Stimulated activated memory B cell treated with anti-CD40 and anti-IgM and Interleukin-4, amounts not matched to agents 10 μg/mL and 1 μg/mL and 100 μg/mL, for 72 hours (primary cell): ENCODE measurements at places on chromosomes 7 and 10.

DNA sequence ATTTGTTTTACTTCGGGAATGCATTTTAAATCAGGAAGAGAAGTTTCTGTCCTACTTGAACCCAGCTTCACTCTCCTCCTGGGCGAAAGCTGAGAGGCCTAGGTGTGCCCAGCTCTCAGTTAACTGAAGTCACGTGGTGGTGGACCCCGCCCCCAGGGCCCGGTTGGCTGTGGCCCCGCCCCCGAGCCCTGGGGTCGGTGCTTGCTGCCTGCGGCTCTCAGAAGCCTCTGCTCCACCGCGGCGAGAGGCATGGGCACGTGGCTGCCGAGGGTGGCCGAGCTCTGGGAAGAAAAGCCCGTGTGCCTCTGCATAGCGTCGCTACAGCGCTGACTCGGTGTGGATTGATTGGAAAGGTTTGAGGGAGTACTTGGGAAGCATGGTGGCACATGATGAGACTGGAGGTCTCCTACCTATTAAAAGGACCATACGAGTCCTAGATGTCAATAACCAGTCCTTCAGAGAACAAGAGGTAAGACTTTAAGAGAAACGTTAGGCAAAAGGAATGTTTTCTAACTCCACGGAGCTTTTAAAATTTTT, 34.1 kb downstream of the NET1 start:
- ATAC-seq: peak; percentile 90

- no peak for ATAC-seq
Observed at GRCh38 chr7:684416-684815, 42.1 kb upstream of the DNAAF5 start.

DNA sequence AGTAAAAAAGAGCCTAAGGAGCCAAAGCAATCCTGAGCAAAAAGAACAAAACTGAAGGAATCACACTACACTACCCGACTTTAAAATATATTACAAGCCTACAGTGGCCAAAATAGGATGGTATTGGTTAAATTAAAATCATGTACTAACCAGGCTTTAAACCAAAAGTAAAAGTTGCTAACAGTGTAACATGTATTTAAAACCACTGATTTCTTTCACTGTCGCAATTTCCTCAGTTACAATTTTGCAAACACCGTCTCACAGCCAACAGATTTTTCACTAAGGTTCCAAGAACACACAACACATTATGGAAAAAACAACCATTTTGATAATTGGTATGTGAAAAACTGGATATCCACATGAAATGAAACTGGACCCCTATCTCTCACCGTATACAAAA, 74.0 kb downstream of the JMJD1C start:
- no peak for ATAC-seq

DNA sequence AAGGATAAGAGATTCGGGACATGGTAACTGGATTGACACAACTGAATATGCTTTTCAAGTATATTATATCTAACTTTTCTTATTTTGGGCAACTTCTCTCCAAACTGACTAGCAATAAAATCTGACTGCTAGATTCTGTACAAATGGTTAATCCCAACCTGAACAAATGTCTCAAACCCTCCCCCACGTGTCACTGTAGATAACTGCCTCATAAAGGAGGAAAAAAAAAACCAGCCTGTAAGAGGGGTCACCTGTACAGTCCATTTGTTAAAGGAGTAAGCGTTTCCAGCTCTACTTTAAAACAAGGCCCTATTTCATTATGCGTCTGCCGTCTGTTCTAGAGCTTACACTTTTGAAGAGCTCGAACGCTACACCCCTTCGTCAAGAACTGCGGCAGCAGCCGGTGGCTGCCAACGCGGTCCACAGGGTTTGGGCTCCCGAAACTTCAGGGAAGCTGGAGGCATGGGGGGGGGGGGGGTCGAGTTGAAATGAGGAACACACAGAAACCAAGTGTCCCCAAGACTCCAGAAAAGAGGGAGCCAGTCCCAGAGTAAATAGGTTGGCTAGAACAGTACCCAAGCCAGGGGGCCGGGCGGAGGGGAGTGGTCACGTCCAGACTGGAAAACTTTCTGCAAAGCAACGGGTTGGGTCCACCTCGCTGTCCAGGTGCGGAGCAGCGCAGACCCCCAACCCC, 492 bp downstream of the COG5 start:
- ATAC-seq: peak; percentile 71

DNA sequence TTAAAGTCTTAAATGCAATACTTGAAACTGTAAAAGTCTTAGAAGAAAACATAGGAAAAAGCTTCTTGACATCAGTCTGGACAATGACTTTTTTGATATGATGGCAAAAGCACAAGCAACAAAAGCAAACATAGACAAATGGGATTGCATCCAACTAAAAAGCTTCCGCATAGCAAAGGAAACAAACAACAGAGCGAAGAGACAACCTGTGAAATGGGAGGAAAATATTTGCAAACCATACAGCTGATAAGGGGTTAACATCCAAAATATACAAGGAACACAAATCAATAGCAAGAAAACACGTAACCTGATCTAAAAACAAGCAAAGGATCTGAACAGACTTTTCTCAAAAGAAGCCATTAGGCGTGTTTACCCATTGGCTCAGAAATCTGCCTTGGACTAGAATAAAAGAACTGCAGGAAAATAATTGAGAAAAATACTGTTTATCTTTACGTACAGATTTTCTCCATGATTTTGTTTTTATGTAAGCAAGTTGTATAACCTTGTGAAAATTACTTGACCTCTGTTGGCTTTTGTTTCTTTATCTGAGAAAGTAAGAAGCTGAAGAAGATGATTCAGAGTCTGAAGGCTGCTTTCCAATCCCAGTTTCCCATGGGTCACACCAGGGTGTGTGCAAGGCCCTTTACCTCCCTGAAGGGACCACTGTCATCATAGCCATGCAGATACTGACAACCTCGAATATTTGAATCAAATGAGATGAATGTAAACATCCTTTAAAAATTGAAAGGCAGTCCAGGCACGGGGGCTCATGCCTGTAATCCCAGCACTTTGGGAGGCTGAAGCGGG, 99.1 kb upstream of the LANCL2 start:
- ATAC-seq: no peak

DNA sequence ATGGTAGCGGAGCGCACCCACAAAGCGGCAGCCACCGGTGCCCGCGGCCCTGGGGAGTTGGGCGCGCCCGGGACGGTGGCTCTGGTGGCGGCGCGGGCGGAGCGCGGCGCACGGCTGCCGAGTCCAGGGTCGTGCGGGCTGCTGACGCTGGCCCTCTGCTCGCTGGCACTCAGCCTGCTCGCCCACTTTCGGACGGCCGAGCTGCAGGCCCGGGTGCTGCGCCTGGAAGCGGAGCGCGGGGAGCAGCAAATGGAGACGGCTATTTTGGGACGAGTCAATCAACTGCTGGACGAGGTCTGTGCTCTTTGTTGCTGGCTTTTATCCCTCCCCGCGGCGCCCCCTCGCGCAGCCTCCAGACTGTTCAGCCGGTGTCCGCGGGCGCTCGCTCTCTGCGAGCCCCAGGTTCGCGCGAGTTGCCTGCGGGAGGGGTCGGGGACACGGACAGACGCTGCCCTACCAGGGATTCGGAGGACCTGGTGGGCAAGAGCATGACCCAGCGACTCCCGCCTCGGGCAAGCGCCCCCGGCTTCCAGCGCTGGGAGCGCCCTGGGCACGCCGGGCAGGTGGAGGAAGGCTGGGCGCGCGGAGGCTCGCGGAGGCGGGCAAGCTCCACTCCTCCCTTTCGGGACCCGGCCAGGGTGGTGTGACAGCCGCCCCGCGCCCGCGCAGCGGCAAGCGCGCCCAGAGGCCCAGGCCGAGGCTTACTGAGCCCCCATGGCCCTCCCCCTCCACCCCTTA, 887 bp downstream of the COL13A1 start:
- no peak for ATAC-seq

- no peak for ATAC-seq
Observed at GRCh38 chr10:126701526-126701925, 31.0 kb upstream of the C10orf90 start.

GRCh38 chr7:516216-516605, 3.4 kb downstream of the PDGFA start:
- ATAC-seq: no peak

DNA sequence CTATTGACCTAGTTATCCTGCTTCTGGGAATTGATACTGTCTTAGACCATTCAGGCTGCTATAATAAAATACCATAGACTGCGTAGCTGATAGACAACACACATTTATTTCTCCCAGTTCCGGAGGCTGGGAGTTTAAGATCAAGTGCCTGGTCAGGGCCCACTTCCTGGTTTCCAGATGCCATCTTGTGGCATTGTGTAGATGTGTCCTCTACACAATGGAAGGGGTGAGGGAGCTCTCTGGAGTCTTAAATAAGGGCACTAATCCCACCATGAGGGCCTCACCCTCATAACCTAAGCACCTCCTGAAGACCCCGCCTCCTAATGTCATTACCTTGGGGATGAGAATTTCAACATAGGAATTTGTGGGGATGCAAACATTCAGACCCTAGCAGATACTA, 62.4 kb downstream of the SLC35B4 start:
- no peak for ATAC-seq

GRCh38 chr10:103692436-103692951, 162.9 kb downstream of the SH3PXD2A start:
- ATAC-seq: peak; percentile 84

- no peak for ATAC-seq
Observed at GRCh38 chr10:49735848-49736563, 26.1 kb downstream of the OGDHL start.

DNA sequence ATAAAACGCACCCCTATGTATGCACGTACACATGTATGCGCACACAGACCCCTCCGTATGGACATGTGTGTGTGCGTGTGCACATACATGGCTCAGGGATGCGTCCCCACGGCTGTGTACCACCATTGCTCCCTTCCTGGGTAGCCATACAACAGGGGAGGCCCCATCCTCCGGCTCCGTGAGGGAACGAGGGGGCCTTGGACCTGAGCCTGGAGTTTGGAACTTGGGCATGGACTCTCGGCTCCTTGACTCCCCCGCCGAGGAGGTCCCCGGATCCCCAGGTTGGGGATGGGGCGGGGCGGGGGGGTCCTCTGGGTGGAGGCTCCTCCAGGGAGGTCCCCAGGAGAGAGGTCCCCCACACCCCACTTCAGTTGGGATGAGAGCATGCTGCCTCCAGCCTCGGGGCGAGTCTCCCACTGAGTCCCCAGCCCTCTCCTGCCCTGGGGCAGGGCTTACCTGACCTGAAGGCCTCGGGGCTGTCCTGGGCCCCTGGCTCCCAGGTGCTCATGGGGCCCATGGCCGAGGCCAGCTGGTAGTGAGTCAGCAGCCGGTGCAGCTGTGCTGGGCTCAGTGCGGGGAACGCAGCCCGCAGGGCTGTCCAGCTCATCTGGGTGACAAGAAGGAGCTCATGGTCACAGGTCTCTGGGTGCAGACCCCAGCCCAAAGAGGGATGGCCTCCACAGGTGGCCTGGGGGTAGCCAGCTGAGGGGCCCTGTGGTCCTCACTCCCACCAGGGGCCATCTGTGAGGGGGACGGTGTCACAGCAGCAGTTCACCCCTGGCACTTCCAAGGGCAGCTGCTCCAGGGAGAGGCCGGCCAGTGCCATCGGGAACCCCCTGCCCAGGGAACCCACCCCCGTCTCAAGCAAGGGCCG, 29.9 kb downstream of the AP5Z1 start:
- ATAC-seq: peak; percentile 25

DNA sequence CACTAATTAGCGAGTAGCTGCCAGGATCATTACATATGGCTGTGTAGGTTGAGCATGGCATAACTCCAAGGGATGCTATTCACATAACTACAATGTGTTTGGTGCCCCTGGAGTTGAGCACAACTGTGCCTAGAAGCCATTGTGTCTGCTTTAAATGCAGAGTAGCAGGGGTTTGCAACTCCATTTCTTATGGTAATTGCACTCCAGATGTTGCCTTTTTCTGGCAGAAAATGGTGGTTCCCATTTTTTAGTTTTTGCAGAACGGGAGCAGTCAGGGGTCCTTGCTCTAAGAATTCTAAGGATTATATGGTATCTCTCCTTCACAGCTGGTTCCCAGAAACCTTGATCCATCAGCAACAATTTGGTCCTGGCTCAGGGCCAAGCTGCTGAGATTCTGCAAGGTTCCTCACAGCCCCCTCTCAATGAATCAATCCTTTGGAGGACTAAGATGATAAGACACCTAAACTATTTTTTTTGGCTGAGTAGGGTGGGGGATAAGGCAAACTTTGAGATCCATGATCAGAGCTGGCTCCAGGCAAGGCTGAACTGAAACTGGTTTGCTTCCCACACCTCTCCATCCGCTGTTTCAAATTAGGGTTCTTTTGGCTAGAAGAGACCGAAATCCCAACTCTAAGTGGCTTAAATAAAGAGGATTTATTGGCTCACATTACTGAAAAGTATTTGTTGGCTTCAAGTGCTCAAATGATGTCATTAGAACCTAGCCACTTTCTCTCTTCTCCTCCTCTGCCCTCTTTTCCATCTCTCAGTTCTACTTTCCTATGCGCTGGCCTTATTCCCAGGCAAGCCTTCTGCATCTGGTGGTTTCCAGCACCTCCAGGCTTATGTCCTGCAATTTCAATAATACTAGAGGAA, 97.5 kb upstream of the CCDC6 start:
- no peak for ATAC-seq

DNA sequence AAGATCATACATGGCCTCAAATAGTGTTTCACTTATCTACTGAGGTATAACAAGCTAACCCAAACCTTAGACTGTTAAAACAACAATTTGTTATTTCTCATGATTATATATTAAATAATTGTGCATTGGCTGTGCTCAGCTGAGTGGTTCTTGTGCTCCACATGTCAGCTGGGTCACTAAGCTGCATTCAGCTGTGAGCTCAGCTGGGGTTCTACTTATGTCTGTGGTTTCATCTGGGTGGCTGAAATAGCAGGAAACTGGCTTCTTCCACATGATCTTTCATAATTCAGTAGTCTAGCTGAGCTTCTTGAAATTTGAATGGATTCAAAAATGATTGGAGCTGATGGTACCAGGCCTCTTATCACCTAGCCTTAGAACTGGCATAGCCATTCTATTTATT, 181.8 kb upstream of the CSTF2T start:
- ATAC-seq: no peak

DNA sequence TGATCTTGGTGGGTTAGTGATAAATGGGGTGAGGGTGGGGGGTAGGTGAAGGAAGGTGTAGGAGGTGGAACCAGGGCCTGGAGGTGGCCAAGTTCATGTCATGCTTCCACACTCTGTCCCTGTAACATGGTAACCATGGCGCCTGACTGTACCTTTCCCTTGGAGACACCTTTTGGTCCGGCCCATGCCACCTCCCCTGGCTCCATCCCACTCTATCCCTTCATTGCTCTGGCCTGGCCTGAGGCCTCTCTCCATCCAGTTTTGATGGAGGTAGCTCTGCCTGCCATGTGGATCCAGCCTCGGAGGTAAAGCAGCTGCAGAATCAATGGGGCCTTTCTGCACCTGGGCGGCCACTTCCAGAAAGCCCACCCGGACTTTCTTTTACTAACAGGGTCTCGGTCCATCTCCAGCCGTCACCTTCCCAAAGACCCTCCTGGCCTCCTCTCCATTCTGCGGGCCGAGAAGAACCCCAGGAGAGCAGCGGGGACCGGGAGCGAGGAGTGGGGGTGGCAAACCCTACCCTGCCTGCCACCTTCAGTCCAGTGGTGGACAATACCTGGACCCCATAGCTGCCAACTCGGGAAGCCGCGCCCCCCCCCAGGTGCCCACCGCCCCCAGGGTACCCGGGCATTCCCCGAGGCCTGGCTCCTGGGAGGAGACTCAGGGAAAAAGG, 504 bp upstream of the TRRAP start:
- no peak for ATAC-seq
